ENCODE measurements at places on chromosomes 7 and 10.

DNA sequence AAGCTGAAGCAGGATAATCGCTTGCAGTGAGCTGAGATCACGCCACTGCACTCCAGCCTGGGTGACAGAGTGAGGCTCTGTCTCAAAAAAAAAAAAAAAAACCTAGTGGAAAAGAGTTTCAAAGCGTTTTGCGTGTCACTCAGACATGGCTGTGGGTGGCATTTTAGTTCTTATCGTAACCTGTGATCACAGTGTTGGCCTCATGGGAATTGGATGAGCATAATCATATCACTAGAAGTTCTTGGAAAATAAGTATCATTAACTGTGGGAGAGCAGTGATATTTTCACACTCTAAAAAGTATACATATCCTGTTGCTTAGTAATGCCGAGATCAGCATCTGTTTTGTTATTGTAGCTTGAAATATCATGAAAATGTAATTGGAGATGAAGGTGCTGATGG, 92.6 kb downstream of the CREM start:
- ATAC-seq: peak; percentile 62

DNA sequence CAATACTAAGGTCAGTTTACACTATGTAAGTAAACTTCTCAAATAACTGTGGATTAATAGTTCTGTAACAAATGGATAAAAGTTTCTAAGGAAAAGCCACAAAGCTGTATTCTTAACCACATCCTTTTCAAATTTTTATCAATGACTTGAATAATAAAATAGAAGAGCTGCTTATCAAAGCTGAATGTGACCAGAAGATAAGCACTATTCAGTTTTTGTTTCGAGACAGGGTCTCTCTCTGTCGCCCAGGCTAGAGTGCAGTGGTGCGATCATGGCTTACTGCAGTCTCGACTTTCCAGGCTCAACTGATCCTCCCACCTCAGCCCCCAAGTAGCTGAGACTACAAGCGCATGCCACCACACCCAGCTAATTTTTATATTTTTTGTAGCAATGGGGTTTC, 17.0 kb downstream of the UPF2 start:
- ATAC-seq: no peak

DNA sequence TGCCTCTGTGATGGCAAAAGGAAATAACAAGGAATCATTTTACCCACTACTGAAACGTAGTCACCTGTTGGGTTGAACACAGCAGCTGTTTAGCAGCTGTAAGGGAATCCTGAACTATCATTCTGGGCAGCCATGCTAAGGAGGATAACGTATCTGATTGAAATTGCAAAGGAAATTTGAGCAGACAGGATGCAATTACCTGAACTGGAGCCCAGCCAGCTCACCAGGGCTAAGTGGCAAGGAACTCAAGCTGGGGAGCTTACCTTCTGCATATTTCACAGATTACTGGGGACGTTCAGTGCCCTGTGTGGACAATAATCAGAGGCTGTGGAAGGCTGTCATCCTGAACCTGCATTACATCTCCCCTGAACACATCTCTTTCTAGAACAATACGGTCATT, 650.5 kb downstream of the SORCS3 start:
- no peak for ATAC-seq

- no peak for ATAC-seq
Measured at GRCh38 chr10:34826221-34826620, 11.1 kb upstream of the PARD3 start.

DNA sequence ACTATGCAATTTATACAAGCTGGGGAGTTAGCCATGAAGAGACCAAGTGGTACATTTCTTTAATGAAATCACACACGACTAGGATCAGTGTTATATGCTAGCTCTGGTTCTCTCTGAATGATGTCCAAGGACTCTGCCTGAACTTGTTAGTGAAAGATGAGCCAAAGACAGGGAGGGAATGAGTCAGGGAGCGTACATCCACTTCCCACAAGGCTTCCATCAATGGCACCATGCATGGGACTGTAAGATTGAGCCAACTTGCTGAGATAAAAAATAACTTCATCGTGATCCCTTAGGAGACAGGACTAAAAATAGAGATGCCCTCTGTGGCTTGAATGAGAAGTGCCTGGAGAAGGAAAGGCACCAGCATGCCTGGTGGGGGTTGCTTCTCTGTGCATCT, 629.7 kb downstream of the ACTR3B start:
- no peak for ATAC-seq

DNA sequence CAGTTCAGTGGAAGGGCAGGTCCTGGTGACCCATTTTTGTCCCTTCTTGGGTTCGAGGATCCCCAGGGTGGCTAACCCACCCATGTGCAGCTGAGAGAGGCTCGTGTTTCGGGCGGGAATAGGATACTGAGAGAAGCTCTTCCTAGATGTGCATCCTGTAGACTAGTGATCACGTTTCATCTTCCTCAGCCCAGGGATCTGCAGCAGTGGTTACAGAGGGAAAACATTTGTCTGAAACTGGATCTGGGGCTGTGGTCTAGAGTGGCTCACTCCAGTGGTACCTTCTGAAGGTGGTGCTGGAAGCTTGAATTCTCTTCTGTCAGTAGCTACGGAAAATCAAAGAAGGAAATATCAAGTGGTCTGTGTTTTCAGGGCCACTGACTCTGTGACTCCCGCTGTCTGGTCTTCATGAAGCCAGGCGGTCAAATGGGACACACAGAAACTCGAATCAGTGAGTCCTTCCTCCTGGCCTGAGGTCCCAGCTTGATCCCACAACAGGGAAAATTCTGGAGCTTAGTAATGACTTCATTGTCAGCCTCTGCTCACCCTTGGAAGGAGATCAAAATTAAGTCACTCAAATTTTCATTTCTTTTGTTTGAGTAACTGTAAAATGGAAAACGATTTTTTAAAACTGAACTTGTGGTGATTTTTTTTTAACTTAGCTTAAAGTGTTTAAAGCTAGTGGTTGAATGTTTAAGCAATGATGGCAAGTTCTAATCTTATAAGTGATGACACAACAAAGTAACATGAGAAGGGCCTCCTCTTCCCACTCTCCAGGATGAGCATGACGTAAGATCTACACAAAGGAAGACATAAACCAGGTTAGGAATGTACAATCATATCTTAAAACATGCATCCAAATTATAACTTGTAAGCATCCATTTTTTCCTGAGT, 469.3 kb upstream of the KLF6 start:
- ATAC-seq: no peak

GRCh38 chr7:77903597-77903996, 105.0 kb downstream of the PHTF2 start:
- ATAC-seq: peak; percentile 69

- ATAC-seq: no peak
Measured at GRCh38 chr10:102702742-102703141, 11.5 kb downstream of the ARL3 start.

- no peak for ATAC-seq
Measured at GRCh38 chr10:131537281-131537680, 225.8 kb upstream of the TCERG1L start.

DNA sequence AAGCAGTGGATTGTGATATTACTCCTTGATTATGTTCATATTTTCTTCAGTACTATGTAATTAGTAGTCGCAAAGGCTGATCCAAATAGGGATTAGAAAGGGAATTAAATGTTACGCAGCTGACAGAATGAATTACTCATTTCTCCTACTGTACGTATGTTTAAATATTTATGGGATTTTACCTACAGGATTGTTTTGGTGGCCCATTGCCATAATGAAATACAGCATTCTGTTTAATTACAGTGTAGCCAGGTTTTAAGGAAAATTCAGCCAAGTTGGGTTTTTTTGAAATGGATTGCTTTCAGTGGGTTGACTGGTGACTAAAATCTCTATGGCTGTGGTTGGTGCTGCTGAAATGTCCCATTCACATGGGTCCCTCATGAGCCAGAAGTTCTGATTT, 197.7 kb upstream of the GRB10 start:
- ATAC-seq: no peak

- ATAC-seq: no peak
Measured at GRCh38 chr10:79430936-79431335, 14.5 kb downstream of the ZCCHC24 start.

DNA sequence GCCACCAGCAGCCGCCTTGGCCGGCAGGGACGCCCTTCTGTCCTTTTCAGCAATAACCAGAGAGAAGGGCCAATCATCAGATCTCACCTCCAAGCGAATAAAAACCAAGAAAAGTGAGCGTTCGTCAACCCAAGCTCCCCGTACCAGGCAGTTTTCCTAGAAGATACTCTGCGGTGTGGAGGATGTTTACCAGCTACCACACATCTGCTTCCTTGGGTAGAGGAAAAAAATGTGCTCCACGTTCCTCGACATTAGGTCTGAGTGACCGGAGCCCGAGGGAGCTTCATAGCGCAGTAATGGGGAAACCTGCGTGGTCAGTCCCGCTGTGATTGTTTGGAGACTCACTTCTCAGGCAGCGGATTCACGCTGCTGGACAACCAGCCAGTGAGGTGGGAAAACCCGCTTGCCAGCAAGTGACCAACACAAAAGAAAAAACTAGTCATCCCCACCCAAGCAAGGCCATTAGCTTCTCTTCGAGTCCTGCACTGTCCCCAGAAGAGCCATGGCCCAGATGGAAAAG, 73.0 kb downstream of the ZRANB1 start:
- no peak for ATAC-seq

DNA sequence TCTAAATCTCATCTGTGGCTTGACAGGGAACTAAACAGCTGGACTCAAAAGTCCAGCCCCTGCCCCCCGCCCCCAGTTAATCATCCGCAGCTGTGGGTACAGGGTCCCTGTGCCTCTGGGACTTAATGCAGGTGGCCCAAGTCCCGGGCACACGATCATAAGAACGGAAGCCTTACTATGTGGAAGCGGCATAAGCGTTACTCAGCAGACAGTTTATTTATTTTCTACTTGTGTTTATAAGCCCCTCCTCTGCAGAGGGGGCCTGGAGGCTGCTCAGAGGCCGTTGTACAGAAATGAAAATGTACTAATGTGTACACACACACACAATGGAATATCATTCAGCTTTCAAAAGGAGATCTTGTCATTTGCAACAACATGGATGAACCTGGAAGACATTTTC, 158.0 kb upstream of the TNS3 start:
- no peak for ATAC-seq

DNA sequence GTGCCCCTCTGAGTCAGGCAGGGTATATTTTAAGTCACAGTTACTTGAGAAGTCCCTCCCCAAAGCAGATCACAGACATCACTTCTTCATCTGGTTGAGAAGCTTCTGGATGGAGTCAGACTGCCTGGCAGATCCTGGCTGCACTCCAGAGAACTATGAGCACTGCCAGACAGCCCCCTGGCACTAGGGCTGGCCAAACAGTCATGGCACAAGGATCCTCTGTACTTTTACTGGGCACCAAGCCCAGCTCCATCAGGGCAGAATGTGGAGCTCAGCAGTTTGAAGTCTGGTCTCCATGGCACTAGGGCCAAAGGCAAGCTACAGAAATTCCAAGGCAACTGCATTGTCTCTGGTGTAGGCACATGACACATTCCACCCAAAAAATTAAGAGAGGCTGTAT, 162.1 kb downstream of the NRG3 start:
- ATAC-seq: no peak

DNA sequence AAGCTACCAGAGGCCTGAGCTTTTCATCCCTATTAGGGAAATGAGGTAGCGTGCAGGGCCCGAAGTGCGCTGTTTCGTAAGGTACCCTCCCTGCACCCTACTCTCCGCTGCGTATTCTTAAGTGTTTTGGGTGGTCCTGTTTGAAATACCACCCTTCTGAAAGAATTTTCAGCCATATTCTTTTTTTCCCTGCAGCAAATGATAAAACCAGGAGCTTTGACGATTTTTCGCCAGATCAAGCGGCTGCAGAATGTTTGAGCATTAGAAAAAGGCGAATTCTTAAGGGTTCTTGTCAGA, 1.2 kb downstream of the RSBN1L start:
- ATAC-seq: no peak

DNA sequence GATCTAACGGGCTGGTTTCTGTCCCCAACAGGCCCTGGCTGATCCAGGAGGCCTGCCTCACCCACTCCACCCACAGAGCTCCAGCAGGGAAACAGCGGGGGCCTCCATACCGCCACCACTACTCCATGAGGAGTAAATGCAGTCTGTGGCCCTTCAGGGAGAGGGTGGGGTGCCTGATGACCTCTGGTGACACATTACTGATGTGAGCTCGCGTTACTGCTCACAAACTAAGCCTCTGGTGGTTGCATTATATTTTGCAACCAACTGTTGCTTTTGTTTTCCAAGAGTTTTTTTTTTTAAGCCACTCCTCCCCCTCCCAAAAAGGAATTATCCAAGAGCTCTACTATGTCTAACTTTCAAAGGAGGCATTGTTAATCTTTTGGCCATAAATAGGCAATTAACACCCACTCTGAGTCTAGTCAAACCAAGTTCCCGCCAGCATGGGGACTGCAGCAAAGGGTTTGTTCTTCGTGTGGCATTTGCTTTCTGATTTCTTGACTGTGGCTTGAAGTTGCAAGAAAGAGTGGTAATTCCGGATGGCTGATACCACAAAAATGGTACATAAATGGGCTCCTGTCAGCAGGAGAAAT, 72.6 kb downstream of the FAM53B start:
- peak; percentile 57 for ATAC-seq

DNA sequence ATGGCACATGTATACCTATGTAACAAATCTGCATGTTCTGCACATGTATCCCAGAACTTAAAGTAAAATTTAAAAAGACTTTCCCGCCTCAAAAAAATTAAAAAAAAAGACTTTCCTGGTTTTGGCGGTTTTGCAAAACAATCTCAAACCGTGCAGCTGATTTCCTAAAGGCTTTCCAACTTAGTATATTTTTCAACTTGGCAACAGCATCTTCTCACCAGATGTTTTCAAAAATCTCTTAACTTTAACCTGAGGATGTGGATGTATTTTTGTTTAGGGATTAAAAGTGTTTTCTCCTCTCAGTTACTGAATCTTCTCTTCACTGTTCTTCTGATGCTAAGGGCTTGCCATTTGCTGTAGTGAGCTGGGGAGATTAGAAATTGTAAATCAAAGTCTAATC, 96.5 kb upstream of the PLPP4 start:
- ATAC-seq: no peak

DNA sequence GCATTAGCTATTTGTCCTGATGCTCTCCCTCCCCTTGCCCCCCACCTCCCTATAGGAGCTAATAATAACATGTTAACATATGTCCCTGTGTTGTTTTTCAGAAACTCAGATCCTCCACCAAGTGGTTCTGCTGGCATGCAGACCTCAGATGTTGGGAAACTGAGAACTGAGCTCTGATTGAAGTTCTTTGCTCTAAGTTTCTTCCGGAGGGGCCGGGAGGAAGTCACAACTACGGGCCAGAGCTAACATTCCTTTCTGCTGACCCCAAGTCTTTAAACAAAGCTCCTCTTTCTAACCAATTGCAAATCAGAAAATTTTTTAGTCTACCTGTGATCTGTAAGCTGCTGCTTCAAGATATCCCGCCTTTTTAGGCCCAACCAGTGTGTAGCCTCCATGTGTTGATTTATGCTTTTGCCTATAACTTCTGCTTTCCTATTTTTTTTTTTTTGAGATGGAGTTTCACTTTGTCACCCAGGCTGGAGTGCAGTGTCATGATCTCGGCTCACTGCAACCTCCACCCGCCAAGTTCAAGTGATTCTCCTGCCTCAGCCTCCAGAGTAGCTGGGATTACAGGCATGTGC, 66.6 kb downstream of the LYZL1 start:
- no peak for ATAC-seq
